ENCODE measurements at places on chromosomes 7 and 10.
A peak's percentile ranks its signal among the peaks of the same experiment; 100 is the strongest.

DNA sequence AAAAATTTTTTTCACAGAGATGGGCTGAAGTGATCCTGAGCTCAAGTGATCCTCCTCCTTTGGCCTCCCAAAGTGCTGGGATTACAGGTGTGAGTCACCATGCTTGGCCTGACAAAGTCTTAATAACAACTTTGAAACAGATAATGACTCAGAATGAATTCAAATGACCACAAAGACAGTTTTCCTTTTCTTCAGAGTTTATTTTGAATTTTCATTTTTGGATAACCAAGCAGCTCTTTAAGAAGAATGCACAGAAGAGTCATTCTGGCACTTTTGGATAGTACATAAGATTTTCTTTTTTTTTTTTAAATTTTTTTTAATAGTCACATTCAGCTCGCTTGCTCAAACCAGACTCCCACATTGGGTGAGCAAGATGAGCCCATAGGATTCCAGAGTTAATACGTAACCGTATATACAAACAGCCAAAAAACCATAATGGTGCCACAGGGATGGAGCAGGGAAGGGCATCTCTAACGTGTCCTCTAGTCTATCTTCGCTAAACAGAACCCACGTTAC lies 43.0 kb upstream of the NMT2 start:
- no peak for DNase-seq

DNA sequence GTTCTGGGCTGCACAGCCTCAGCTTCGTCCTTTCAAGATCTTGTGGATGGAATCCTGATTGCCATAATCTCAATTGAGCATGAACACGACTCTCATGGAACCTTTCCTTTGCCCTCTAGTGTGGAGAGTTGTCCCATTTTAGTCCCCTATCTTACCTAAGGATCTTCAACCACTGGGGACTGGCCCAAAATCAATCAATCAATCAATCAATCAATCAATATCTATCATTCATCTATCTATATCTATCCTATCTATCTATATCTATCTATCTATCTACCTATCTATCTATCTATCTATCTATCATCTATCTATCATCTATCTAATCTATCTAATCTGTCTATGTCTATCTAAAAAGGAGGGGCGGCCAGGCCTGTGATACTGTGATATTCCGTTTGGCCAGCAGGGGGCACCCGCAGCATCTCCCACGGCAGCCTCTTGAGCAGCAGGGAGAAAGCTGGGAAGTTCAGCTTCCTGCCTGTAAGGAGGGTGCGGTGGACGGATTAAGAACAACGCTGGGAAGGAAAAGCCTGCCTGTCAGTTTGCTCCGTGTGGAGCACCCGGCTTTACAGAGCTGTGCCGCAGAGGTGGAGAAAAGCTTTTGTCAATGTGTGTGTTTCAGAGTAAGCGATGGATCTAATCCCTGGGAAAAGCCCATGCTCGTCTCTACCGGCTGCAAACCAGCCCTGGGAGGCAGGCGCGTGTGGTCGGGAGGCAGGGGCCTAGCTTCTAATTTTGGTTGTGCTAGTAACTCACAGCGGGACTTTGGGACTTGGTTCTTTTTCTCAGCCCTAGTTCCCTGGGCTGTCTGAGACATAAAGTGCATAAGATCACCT lies 124.9 kb downstream of the SH2D4B start:
- DNase-seq = peak; percentile 72

DNA sequence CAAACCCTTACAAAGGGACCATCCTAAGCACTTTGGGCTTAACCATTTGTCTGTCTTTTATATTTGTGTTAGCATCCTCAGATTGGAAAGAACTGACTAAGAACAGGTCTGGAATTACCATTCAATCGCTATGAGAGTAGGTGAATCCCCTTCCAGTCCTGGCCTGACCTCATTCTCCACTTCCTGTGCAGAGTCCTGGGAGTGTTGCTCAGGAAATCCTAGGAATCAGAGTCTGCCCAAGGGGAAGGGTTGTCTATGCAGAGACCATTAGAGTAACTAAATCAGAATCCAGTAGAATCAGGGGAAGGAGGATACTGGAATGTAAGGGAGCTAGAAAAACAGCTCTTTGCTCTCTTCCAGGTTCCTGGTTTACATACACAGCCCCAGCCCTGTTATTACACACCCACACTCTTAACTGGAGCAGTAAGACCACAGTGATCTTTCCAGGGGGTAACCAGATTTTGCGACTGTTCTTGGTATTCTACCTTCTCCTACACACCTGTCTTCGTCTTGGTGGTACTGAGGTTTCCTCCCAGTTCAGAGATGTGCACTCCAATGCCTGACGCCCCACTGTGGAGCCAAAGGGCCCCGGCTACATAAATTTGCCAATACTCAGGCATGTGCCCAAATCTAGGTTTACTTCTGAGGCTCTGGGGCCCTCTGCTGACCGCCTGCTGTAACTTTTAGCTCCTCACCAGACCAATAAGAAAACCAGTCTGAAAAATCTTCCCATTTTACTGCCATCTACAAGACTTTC lies 103.7 kb downstream of the RNF216 start:
- no peak for DNase-seq

- DNase-seq = no peak
These were observed 21.6 kb downstream of the KIFBP start for GRCh38 chr10:69010151-69010640.

DNA sequence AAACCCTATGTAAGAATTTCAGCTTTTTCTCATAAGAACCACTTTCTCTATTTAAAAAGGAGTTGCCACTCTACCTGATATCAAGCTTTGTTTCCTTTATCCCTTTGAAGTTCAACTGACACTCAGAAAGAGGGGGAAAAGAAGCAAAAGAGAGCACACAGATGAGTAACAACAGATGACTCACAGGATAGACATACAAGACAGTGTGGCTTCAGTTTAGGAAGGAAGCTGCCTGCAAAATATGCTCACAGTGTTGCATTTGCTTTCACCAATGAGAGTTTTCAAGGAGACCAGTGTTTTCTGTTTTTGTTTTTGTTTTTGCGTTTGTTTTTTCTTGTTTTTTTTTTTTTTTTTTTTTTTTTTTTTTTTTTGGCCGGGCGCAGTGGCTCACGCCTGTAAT lies 1181.6 kb downstream of the DNAJB9 start:
- DNase-seq = no peak

GRCh38 chr7:16123117-16123770 lies 298.1 kb downstream of the CRPPA start:
- DNase-seq = no peak

- no peak for DNase-seq
These were observed 64.3 kb upstream of the ADRB1 start for GRCh38 chr10:113979409-113979808.

GRCh38 chr10:78771808-78772455 lies 296.8 kb upstream of the ZMIZ1 start:
- DNase-seq = no peak

GRCh38 chr10:12027539-12027938 lies 15.1 kb downstream of the UPF2 start:
- DNase-seq = no peak

DNA sequence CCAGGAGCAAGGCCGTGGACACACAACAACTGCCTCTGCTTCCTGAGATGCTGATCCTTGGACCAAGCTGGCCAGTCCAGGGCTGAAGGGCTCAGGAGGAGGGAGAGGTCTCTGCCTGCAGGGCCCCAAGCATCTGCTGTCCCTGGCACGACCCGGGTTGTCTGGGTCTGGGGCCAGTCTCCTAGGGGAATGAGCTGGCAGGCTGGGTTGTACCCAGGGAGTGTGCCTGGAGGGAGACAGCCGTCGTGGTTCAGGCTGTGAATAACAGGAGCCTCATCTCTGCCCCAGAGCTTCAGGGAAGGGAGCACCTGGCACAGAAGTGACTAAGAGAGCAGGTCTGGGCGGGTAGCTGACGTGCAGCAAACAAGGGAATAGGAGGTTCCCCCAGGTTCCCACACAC lies 17.9 kb upstream of the SERPINE1 start:
- no peak for DNase-seq

DNA sequence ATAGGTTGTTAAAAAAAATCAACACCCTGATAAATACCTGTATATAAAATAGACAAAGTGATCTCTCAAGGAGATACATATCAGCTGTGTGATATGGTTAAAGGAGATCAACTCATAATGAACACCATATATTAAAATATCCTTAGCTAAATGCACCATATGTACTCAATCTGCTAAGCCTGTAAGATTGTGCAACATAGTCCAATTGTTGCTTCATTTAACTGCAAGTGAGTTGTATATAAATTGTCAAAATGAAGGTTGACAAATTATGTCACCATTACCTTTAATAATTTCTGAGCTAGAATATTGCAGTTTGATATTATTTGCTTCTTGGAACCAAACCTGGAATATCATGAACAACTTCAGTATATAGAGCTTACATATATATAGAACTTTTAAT lies 283.7 kb downstream of the MALRD1 start:
- DNase-seq = no peak

DNA sequence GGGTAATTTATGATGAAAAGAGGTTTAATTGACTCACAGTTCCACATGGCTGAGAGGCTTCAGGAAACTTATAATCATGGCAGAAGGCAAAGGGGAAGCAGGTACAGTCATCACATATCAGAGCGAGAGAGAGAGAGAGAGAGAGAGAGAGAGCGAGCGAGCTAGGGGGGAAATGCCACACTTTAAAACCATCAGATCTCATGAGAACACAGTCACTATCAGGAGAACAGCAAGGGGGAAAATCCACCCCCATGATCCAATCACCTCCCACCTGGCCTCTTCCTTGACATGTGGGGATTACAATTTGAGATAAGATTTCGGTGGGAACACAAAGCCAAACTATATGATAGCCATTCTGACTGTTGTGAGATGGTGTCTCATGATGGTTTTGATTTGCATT lies 576.3 kb downstream of the GFRA1 start:
- DNase-seq = no peak

GRCh38 chr10:114027041-114027394 lies 16.6 kb upstream of the ADRB1 start:
- no peak for DNase-seq

- DNase-seq = no peak
These were observed 154.8 kb upstream of the PRSS58 start for GRCh38 chr7:142412551-142413193.

DNA sequence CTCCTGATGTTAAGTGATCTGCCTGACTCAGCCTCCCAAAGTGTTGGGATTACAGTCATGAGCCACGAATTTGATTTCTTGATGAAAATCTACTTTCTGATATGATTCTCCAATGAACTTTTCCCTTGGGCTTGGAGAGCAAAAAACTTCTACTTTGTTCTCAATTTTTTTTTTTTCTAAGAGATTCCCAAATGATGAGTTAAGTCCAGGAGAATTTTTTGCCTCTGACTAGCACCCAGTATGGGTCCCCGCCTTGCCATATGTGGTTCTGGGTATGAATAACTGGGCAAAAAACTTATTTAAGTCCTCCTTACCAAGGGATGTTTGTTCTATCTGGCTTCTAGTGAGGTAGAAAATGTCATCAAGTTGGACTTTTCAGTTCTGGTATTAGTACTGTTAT lies 147.9 kb upstream of the LYZL1 start:
- no peak for DNase-seq

DNA sequence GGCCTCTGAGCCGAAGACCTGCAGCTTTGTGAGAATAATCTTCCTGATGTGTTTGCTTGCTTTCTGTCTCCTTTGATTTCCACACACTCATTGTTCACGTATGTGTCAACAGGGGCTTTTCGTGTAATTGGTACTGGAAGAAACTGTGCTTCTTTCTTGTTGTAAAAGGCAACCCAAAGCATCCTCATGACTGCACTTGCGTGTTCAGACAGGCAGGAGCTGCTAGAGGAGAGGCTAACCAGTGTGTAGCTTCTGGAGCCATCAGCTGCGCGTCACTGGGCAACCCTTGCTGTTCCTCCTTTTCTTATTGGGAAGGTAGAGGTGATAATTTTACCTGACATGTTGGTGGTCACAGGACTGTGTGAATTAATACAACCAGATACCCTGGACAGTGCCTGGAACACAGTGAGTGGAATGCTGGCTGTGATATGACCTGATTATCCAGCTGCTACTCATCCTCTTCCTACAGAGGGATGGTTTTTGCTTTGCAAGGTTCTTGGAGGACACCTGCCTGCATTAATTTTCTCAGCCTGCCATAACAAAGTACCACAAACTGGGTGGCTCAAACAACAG lies 213.0 kb downstream of the ABCA13 start:
- DNase-seq = no peak

GRCh38 chr7:74479066-74479781 lies 25.5 kb downstream of the GTF2IRD1 start:
- peak; percentile 49 for DNase-seq

DNA sequence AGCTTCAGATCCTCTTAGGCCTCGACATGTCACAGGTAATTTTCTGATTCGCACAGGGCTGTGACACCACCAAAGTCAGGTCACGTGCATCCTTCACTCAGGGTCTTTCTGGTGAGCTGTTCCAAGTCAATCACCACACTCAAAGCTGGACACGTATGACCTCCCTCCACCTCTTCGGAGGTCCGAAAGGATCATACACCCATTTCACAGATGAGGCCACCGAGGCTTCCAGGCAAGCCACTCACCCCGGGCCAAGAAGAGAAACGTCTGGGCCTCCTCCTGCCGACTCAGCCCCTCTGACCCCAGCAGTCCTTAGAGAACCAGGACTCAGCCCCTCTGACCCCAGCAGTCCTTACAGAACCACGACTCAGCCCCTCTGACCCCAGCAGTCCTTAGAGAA lies 74.6 kb downstream of the FOXL3 start:
- DNase-seq = no peak

DNA sequence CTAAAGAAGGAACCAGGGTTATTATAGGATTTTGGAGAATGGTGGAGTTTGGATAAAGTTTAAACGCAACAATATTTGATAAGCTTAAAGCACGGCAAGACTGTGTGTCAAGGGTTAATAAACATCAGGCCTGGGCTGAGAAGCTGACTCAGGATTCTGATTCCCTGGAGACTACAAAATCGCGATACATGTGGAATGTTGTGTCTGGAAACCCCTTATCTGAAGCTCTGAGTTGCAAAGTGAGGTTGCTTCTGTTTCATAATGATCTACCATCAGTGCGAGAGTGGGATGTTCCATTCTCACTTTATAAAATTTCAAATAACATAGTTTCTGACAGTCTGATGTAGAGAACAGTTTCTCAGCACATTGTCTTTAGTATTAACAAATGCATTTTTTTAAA lies 7.8 kb downstream of the C1GALT1 start:
- no peak for DNase-seq

DNA sequence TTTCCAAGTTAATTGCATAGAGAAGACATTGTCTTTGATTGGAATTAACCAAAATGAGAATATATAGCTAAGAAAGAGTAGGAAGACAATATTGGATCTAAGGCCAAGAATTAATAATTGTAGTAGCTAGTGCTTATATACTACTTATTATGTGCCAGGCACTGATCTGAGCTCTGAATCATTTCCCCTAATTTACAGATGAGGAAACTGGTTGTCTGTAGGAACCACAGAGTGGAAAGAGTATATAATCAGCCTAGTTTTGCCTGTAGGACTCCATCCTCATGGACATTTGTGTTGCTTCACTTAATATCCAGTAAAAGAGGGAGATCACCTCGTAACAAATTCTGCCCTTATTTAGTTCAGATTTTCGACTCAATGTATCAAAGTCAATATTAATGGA lies 127.9 kb downstream of the ARID5B start:
- DNase-seq = no peak

- DNase-seq = no peak
These were observed 177.0 kb downstream of the ZNF438 start for GRCh38 chr10:30854656-30855055.

GRCh38 chr10:33337326-33337957 lies 3.0 kb upstream of the NRP1 start:
- DNase-seq = no peak

GRCh38 chr7:85890244-85890811 lies 703.5 kb upstream of the SEMA3D start:
- peak; percentile 5 for DNase-seq

- no peak for DNase-seq
These were observed 37.1 kb downstream of the SDK1 start for GRCh38 chr7:3338161-3338560.

- DNase-seq = no peak
These were observed 5.4 kb upstream of the HKDC1 start for GRCh38 chr10:69214666-69215131.

All from NCI-H345 (cell line).